Skeletal muscle tissue (tissue), 5 donors: ENCODE measurements at places on chromosomes 1 and 21. TPM values are rescaled to one million over a fixed set of nuclear protein-coding genes. Genes with fewer than 3 reads are reported as not detected.

Gene MYOG
- 247 TPM for total RNA-seq

Gene PGLYRP3
- total RNA-seq = not detected

Gene TNN
- 5.7 TPM for total RNA-seq

Gene LRRC7
- 11.5 TPM for total RNA-seq

Gene CENPF
- 4.7 TPM for total RNA-seq

Gene VPS26C
- total RNA-seq = 27.7 TPM

Gene TMEM54
- total RNA-seq = 5.2 TPM

Gene ZNF670
- 3.7 TPM for total RNA-seq

Gene LCE1F
- not detected for total RNA-seq

Gene SCMH1
- 13.0 TPM for total RNA-seq

Gene FCGR3A
- total RNA-seq = 1.6 TPM

Gene CTH
- 2.1 TPM for total RNA-seq

Gene DMRTB1
- total RNA-seq = not detected

Gene TNNI3K
- total RNA-seq = 2.1 TPM

Gene PPCS
- total RNA-seq = 19.8 TPM

Gene CFAP45
- total RNA-seq = not detected

Gene PROX1
- total RNA-seq = 6.3 TPM

Gene RHEX
- 3.1 TPM for total RNA-seq

Gene BSND
- not detected for total RNA-seq

Gene APOBEC4
- not detected for total RNA-seq

Gene LYPD8
- not detected for total RNA-seq

Gene CYP4A11
- under 0.01 TPM for total RNA-seq

Gene CELA2A
- total RNA-seq = not detected

Gene CRYAA
- not detected for total RNA-seq
